ENCODE measurements at places on chromosomes 4 and X. TPM values are rescaled to one million over a fixed set of nuclear protein-coding genes. Genes with fewer than 3 reads are reported as not detected.

DNA sequence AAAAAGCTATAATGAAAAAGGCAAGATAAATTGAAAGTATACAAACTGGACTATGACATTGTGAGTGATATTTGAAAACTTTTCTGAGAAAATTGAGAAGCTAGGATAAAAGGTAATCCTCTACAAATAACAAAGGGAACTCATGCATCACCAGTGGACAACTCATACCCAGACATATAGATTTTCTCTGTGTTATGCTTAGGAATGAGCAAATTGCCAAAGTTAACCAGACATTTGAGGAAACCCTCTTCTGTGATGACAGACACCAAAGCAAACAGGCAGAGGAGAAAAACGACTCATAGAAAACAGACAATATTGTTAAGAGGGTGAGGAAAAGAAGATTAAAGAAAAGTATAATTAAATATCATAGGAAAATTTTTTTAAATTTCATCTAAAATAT lies 186.5 kb downstream of the MAB21L2 start:
- no peaks in the 10 kb centered on the region for H3K27me3 ChIP-seq
- H3K4me3 ChIP-seq = no peak overlapping the region
- no peaks in the 10 kb centered on the region for H3K36me3 ChIP-seq
- H3K4me1 ChIP-seq = peaks cover 7% of the 10 kb centered on the region

LRAT gene
- not detected for total RNA-seq

G6PD gene
- 10.9 TPM for total RNA-seq

DNA sequence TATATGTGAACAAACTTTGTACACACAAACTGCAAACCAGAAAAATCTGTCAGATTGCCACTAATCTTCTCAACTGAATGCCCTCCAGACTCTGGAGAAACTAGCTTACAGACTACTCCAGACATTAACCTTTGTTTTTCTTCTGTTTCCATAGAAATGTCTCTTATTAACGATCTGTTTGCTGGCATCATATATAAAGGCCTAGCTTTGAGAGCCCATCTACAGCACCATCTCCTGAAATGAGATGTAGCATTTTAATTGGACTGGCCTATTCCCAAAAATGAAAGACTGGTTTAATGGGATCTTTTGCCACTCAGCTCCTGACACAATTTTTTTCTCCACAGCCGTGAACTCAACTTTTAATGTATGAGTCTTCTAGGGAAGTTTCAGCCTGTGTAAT lies 266.0 kb upstream of the IL1RAPL1 start:
- DNase-seq = no peak

PLP1 gene
- 7.0 TPM for total RNA-seq

All from left ventricle myocardium inferior (tissue), 1 donor.